ENCODE measurements at places on chromosomes 2 and 18.

- DNase-seq: no peak
These were observed 17.5 kb downstream of the PECR start for GRCh38 chr2:216064014-216064630.

- no peak for DNase-seq
These were observed 32.5 kb upstream of the ERCC3 start for GRCh38 chr2:127326289-127326945.

GRCh38 chr2:231545105-231545902 lies 15.1 kb upstream of the NMUR1 start:
- DNase-seq: no peak

GRCh38 chr2:174984561-174984960 lies 20.6 kb downstream of the CHN1 start:
- no peak for DNase-seq

DNA sequence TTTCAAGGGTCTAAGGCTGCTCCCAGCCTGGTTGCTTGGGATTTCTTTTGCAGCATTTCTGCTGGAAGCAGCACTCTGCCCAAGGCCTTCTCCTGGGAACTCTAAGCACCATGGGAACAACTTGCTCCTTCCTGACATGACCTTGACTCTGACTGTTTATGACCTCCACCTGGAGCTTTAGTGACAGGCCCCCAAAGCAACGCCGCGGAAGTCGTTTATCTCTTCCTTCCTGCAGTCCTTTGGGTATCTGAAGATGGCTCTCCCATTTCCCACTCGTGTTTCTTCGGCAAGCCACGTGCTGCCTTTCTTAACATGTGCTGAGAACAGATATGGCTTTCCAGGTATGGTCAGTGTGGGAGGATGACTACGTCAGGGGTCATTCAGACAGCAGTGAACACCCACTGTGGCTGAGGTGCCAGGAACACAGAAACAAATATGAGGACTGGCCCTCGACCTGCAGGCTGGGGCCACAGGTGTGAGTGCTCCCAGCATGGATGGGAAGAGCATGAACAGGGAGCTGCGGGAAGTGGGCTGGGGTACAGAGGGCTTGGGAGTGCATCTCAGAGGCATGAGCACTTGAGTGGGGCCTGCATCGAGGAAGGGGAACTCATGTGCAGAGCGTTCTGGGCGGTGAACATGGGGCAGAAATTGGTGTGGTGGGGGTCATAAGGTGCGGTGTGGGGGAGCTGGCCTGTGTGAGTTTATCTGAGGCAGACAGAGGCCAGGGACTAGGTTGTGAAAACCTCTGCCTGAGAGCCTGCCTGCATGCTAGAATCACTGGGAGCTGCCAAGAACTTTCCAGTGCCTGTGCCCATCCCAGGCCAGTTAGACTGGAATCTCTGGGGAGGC lies 140.5 kb downstream of the TSN start:
- no peak for DNase-seq
